ENCODE measurements at places on chromosomes 2 and 18.

GRCh38 chr2:152618193-152618564, 99.1 kb downstream of the PRPF40A start:
- no peak for DNase-seq

- DNase-seq: no peak
Measured at GRCh38 chr2:179555691-179556283, 291.2 kb upstream of the SESTD1 start.

DNA sequence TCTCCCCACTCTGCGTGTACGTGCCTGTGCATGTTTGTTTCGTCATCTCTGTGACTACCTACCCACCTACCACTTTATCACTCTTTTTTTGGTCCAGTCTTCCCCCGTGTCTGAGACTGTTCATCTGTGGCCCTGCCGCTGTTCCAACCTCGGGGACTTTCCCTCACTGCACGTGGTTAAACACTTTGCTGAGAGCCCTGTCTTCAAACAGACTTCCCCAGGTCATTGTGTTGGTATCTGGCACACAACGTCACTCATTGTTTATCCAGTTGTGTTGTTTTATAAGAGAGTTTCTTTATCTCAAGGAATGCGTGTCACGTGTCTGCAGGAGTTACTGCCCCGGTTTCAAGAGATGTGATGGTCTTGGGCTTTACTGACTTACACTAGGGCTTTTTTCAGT, 262.0 kb upstream of the RASGRP3 start:
- no peak for DNase-seq

DNA sequence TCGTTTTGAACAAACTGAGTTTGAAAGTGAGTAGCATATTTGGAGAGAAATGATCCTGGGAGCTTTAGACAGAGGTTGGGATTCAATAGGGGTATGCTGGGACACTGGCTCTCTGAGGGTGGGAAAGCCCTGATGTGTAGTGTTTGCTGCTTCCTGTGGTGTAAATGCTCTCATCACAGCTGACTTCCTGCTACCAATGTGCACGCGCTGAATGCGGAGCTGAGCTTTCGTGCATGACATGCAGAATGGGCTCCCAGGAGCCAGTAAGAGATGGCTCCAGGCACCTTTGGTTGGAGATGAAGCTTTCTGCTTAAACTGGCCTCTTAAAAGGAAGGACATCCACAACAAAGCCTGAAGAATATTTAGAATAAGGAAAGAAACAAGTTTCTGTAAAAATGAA, 224.1 kb upstream of the CCDC150 start:
- no peak for DNase-seq

DNA sequence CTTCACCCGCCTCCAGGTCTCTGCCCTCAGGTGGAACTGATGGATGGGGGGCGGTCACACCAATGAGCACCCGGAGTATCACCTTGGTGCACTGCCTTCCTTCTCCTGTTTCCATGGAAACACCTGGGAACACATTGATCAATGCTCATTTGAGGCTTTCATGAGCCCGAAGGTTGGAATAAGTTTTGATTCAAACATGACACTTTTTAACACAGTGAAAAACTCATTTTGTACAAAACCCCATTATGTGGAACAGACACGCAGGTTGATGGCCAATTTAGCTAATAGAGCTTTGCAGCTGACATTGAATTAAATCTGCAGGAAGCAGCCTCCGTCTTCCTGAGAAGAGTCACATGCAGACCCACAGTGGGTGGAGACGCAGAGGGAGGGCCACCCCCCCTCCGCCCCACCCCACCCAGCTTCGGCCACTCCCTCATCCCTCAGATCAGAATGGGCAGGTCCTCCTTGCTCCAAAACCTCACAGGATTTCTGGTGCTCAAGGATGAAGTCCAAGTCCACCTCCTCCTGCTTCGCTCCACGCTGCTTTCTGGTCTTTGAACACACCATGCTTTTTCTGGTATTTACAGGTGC, 96.0 kb upstream of the MYCN start:
- DNase-seq: no peak

DNA sequence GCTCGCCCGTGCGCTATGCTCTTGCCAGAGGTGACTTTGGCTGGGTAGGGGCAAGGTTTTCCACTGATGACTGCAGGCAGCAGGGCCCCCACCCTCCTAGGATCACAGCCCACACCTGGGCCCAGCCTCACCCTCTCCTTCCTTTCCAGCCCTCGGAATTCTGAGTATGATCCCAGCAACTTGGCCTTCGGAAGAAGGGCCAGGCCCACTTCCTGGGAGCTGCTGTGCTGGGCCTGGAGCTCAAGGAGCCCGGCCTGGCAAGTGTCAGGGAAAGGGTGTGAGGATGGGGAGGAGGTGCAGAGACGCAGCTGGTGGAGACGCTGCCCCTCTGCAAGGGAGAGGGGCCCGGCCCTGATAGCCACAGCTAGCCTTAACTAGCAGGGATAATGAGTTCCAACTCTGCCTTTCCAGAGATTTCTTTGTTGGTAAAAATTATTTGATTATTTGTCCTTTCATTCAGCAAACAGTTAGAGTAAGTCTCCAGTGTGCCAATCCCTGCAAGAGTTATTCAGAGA, 1.7 kb upstream of the CNDP1 start:
- DNase-seq: no peak

- DNase-seq: no peak
Measured at GRCh38 chr2:176555781-176556180, 286.5 kb downstream of the MTX2 start.

GRCh38 chr2:110115291-110116032, at the start of gene MALL:
Gene MALL, minus strand, starts transcription at chr2:110115822. Its CDS starts 30 bp downstream, at chr2:110115792.
- peak; percentile 79 for DNase-seq

DNA sequence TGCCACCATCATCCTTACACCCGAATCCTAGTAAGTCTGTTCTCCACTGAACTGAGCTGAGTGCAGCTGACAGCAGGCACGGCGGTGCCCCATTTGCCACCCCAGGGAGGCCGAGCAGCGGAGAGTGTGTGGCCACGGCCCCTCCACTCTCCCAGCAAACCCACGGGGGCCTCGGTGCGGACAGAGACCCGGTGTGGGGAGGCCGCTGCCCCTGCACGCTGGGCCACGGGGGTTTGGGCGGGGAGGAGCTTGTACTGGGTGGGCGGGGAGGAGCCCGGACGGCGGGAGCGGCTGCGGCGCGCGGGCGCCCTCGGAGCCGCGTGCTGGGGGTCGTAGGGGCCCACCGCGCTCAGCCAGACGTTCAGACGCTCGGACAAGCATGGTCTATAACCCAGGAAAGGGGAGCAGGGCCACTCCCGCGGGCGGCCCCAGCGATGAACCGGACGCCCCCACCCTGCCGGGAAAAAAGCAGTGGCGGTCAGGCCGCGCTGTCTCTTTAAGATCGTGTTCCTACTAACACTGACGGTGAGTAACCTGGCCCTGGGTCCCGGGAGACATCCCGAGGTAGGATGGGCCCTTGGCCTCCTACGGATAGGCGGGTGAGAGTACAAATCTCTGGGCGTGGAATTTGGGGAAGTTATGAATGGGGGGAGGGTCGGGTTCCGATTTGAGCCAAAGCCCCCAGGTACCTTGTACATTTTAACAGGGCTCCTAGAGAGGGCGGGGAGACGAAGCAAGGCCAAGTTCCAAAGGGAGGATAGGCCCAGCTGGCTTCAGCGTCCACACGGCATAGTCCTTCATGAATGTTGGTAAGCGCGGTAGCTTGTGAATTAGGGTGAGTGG, at the start of gene ITPRIPL1:
ITPRIPL1 (plus strand) TSS at position 277 of the 843 bp plus-strand sequence; CDS start at position 800, 523 bp downstream.
- no peak for DNase-seq

- DNase-seq: no peak
Measured at GRCh38 chr2:31967790-31968189, 43.0 kb downstream of the MEMO1 start.

GRCh38 chr2:126784621-126785020, 114.1 kb upstream of the TEX51 start:
- DNase-seq: no peak

DNA sequence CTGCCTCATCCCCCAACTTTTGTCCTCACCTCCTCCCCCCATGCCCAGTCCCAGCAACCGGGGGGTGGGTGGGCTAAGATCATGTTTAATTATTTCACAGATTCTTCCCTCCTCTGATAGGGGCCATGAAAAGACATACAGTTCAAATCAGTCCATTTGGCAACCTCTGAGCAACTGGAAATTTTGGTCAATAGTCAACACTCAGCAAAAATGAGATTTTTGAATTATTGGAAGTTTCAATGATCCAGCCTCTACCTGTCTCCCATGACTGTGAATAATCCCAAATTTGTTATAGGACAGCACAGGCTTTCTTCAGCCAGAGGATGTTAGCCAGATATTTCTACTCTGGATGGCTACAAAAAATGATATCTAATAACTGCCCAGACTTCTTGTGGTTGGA, 549.9 kb downstream of the TNS1 start:
- no peak for DNase-seq

- DNase-seq: no peak
Measured at GRCh38 chr2:66324909-66325528, 109.9 kb upstream of the MEIS1 start.

GRCh38 chr18:21336846-21337245, 94.8 kb downstream of the GREB1L start:
- DNase-seq: no peak

- DNase-seq: no peak
Measured at GRCh38 chr2:145065342-145065741, 545.4 kb upstream of the ZEB2 start.

- no peak for DNase-seq
Measured at GRCh38 chr18:49851624-49852023, 38.3 kb upstream of the ACAA2 start.

DNA sequence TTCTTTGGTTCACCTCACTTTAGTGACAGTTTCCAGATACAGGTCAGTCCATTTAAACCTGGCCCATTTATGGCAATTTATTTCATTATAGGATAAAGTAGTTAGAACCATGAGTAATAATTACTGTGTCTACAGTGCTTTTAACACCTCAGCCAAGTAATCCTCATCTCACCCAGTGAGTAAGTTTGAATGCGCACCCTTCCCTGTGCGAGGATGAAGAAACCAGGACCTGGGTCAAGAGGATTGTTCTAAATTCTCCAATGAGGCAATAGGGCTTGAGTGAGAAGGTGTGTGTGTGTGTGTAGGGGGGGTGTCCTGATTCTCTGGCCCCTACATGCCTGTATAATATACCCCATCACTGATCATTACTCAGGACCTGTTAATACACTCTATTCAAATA, 854 bp upstream of the MYO1B start:
- DNase-seq: no peak

- no peak for DNase-seq
Measured at GRCh38 chr18:56235481-56236013, 402.8 kb downstream of the TXNL1 start.

GRCh38 chr2:46294176-46294836, 2.9 kb upstream of the EPAS1 start:
- no peak for DNase-seq
